ENCODE measurements at places on chromosomes 13 and 19. TPM values are rescaled to one million over a fixed set of nuclear protein-coding genes. Genes with fewer than 3 reads are reported as not detected.

ATP8A2 gene
- not detected for total RNA-seq

LIN7B gene
- 8.2 TPM for total RNA-seq

GPR42 gene
- total RNA-seq = not detected

SMIM17 gene
- 0.19 TPM for total RNA-seq

CLIP3 gene
- 0.95 TPM for total RNA-seq

KLK12 gene
- not detected for total RNA-seq

FAM124A gene
- 2.1 TPM for total RNA-seq

ALG11 gene
- 7.8 TPM for total RNA-seq

ATP4A gene
- not detected for total RNA-seq

TRAPPC2B gene
- total RNA-seq = 15.4 TPM

PROZ gene
- not detected for total RNA-seq

GPR183 gene
- total RNA-seq = not detected

GRK1 gene
- not detected for total RNA-seq

ZNF737 gene
- total RNA-seq = not detected

SIGLEC8 gene
- total RNA-seq = not detected

SRRM5 gene
- 0.93 TPM for total RNA-seq

POU2F2 gene
- 0.47 TPM for total RNA-seq

SHD gene
- not detected for total RNA-seq

GAPDHS gene
- total RNA-seq = not detected

SBSN gene
- total RNA-seq = 2.5 TPM

RNF225 gene
- 0.12 TPM for total RNA-seq

TEKTIP1 gene
- not detected for total RNA-seq

TMPRSS9 gene
- total RNA-seq = not detected

SHISA7 gene
- total RNA-seq = 0.02 TPM

ZNF304 gene
- 2.1 TPM for total RNA-seq

CEACAM4 gene
- total RNA-seq = not detected

CKM gene
- not detected for total RNA-seq

CCNE1 gene
- total RNA-seq = 26.6 TPM

ZIM2 gene
- not detected for total RNA-seq

ZNF587B gene
- 7.9 TPM for total RNA-seq

NOTCH3 gene
- 7.9 TPM for total RNA-seq

ZIC2 gene
- total RNA-seq = 9.4 TPM

ZNF100 gene
- total RNA-seq = not detected

SOHLH2 gene
- not detected for total RNA-seq

NLRP5 gene
- not detected for total RNA-seq
